ENCODE measurements at places on chromosomes 12 and 14. TPM values are rescaled to one million over a fixed set of nuclear protein-coding genes. Genes with fewer than 3 reads are reported as not detected.

- DNase-seq = no peak
Measured at GRCh38 chr14:65251213-65251612, 148.9 kb upstream of the MAX start.

DNA sequence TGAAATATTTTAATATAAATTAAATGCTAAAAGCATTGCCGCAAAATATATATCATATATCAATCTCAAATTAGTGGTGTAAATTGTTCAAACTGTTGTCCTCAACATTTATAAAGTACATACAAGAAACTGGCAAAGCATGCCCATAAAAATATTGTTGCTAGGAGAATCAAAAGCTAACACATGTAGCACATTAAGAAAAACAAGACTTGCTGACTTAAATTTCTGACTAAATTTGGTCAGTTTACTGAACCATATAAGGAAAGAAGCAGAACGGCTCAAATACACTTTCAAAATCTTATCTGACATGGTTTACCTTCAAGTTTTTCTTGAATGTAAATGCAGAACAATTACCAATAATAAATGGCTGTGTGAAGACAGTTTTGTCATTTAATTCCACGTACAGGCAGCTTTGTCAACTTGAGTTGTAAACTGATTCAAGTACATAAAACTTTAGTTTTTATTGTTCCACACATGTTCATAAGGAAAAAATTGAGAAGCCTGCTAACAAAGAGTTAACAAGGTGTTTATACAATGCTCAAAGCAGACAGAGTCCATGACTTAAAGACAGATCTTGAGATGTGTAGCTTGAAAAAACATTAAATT lies 50.4 kb downstream of the PPP1R12A start:
- no peak for DNase-seq

DNA sequence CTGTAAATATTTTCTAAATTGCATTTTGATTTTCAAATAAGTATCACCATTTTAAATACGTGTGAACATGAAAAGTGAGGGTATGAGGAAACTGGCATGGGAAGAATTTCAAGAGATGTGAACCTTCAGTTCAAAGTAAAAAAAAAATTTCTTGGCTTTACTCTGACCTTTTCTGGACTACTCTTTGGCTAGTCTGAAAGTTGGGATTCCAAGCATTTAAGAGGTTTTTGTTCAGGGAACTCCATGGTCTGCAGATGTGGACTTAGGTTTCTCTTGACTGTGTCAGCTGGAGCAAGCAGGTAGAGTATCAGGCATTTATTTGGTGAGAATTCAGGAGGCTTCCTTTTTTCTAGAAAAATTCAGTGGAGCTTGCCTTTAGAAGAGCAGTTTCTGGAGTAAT lies 311.6 kb downstream of the LRIG3 start:
- no peak for DNase-seq

DNA sequence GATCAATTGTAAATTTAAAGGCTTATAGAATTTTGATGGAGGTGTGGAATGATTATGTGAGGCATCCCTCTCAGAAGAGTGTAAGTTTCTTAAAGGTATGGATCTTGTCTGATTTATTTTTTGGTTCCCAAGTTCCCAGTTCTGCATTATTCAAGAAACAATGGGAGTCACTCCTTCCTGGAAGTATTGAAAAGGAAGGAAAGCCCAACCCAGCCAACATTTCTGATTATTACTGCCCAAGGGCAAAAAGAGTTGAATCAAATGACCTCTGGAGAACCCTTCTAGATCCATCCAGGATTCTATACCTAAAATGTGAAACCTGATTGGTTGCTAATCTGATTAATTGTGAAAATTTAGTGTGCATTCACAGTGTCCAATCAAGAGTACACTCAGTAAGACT lies 166.2 kb downstream of the ANO2 start:
- DNase-seq = no peak

DNA sequence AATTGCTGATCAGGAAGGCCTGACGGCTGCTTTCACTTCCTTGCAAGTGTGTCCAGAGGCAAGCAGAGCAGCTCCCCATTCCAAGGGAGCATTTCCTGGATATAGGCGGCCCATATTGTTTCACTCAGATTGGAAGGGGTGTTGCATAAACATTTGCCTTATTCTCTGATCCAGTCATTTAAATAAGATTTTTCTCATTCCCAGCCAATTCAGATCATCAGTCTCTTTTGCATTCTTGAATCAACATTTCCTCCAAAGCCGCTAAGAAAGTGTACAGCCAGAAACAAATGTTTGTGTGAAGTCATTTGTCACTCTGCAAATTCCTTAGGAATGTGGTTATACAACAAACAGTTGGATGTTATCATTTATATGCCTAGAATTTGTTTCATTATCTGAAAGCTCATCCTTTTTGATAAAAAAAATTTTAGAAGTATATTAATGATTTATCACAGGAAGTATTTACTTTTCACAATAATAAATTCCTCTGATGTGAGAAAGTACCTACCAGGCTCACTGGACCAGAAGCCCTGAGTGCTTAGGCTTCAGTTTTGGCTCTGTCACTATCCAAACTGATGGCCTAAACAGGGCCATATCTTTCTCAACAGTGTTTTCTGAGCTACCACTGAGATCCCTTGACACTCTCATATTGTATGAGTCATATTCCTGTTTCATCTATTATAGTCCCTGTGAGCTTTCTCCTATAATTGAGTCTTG lies 379.6 kb downstream of the CCDC91 start:
- peak; percentile 64 for DNase-seq

GRCh38 chr12:49014547-49014946 lies 4.0 kb downstream of the PRKAG1 start:
- DNase-seq = no peak

- peak; percentile 59 for DNase-seq
Measured at GRCh38 chr12:113439606-113440030, 17.4 kb downstream of the SDSL start.

GRCh38 chr14:59271734-59272133 lies 83.3 kb downstream of the DAAM1 start:
- DNase-seq = no peak

The CYP27B1 gene
- 2.0 TPM for polyA plus RNA-seq

The GALNT6 gene
- polyA plus RNA-seq = 6.3 TPM

The KLHL33 gene
- 0.60 TPM for polyA plus RNA-seq
